SJCRH30 (cell line): ENCODE measurements at places on chromosomes 6 and 20. TPM values are rescaled to one million over a fixed set of nuclear protein-coding genes. Genes with fewer than 3 reads are reported as not detected.

- no peak overlapping the region for H3K27ac ChIP-seq
- H3K27me3 ChIP-seq: no peaks in the 10 kb centered on the region
- H3K4me1 ChIP-seq: peaks cover 3% of the 10 kb centered on the region; the same call in 1 of the 2 replicates
- H3K36me3 ChIP-seq: no peaks in the 10 kb centered on the region
- H3K4me3 ChIP-seq: no peak overlapping the region
These were observed 11.4 kb upstream of the SOX12 start for GRCh38 chr20:313948-314347.

- no peaks in the 10 kb centered on the region for H3K36me3 ChIP-seq
- DNase-seq: peak; percentile 31
- no peaks in the 10 kb centered on the region for H3K4me1 ChIP-seq
These were observed 320.1 kb upstream of the FKBP1C start for GRCh38 chr6:62891065-62891647.

- no peak overlapping the region for H3K4me3 ChIP-seq
- H3K4me1 ChIP-seq: no peaks in the 10 kb centered on the region
- DNase-seq: peak; percentile 64
- H3K36me3 ChIP-seq: peaks cover 8% of the 10 kb centered on the region
- no peak overlapping the region for H3K27ac ChIP-seq
These were observed 77.1 kb downstream of the LMBRD1 start for GRCh38 chr6:69719602-69720193.

DNA sequence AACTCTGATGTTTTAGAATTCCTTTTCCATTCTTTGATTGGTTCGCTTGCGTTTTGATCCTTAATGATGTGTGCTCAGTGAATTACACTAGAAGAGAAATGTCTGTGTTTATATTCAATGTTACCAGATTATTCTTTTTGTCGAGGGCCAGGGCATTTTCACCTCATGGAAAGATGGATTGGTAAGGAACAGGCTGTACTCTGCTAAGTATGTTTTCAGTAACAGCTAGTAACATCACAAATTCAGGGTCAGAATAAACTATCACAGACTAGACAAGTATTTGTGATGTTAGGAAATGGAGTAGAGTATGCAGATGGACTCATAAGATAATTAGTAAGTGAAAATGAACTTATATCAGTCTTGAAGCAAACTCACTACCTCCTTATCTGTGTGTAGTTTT, 235.6 kb downstream of the SOX4 start:
- H3K36me3 ChIP-seq: no peaks in the 10 kb centered on the region
- H3K27me3 ChIP-seq: no peaks in the 10 kb centered on the region
- H3K4me3 ChIP-seq: no peak overlapping the region
- H3K27ac ChIP-seq: no peak overlapping the region
- no peak for DNase-seq

GRCh38 chr6:32956176-32956575, 3.3 kb upstream of the HLA-DMA start:
- no peaks in the 10 kb centered on the region for H3K36me3 ChIP-seq
- H3K4me1 ChIP-seq: no peaks in the 10 kb centered on the region
- no peak for DNase-seq
- H3K4me3 ChIP-seq: no peak overlapping the region

DNA sequence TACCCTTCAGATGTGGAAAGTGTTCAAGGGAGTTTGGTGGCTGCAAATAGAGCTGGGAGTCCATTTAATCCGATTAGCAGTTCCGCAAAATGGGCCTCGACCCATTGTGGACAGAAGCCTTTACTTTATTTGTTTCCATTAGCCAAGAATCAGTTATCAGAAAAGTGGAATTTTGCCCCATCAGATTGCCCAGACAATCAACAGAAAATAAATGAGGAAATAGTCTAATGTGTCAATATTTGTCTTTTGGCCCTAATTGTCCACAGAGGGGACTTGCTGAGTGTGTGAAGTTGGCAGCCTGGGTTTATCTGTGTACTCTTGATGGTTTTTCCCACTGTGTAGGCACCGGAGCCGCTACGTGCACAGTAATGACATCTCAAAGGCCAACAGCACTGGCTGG, 134.3 kb downstream of the LINC00237 start:
- no peaks in the 10 kb centered on the region for H3K4me1 ChIP-seq
- H3K4me3 ChIP-seq: no peak overlapping the region
- H3K36me3 ChIP-seq: no peaks in the 10 kb centered on the region
- H3K27me3 ChIP-seq: no peaks in the 10 kb centered on the region
- no peak for DNase-seq

DNA sequence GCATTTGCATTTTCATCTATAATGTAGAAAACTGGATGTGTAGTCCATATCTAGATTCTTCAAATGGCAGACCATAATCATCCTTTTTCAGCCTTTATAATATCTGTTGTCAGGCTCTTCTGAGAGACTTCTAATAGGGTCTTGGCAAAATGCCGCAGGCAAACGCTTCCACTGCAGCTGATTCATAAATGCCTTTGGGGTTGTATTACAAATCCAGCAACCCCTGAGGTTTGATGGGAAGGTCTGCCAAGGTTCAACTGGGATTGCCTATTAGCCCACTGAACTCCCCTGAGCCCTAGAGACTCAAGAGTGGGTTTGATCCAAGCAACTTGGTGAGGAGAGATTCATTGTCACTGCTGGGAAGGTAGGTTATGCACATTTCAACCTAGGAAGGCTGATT, 365.2 kb upstream of the POU3F2 start:
- peak; percentile 57 for DNase-seq
- H3K27me3 ChIP-seq: no peaks in the 10 kb centered on the region; the same call in 1 of the 2 replicates
- no peak overlapping the region for H3K27ac ChIP-seq
- peaks cover 19% of the 10 kb centered on the region for H3K4me1 ChIP-seq

DNA sequence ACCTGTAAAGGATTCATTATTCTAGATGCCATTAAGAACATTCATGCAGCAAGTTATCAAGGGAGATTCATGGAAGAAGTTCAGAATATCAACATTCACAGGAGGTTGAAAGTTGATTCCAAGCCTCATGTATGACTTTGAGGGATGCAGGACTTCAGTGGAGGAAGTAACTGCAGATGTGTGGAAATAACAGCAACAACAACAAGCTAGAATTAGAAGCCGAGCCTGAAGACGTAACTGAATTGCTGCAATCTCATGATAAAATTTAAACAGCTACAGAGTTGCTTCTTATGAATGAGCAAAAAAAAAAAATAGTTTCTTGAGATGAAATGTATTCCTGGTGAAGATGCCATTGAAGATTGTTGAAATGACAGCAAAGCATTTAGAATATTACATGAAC, 73.3 kb upstream of the NXT1 start:
- no peaks in the 10 kb centered on the region for H3K4me1 ChIP-seq
- H3K27me3 ChIP-seq: no peaks in the 10 kb centered on the region
- H3K4me3 ChIP-seq: no peak overlapping the region
- no peak for DNase-seq
- H3K27ac ChIP-seq: no peak overlapping the region

DNA sequence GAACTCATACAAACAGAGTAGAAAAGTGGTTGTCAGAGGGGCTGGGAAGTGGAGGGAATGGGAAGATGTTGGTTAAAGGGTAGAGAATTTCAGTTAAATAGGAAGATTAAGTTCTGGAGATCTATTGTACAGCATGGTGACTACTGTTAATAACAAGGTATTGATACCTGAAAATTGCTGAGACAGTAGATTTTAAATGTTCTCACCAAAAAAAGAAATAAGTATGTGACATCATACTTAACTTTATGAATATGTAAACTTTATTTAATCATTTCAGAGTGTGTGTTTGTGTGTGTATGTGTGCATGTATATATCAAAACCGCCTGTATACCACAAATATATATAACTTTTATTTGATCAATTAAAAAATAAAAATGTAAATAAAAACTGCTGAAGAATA, 896.4 kb downstream of the TFAP2A start:
- no peak overlapping the region for H3K4me3 ChIP-seq
- no peak overlapping the region for H3K27ac ChIP-seq
- no peak for DNase-seq
- peaks cover 19% of the 10 kb centered on the region for H3K4me1 ChIP-seq
- no peaks in the 10 kb centered on the region for H3K36me3 ChIP-seq
- no peaks in the 10 kb centered on the region for H3K27me3 ChIP-seq

- no peak for DNase-seq
- no peak overlapping the region for H3K27ac ChIP-seq
- no peaks in the 10 kb centered on the region for H3K27me3 ChIP-seq
- H3K36me3 ChIP-seq: no peaks in the 10 kb centered on the region
- no peaks in the 10 kb centered on the region for H3K4me1 ChIP-seq
These were observed 238.5 kb downstream of the GMPR start for GRCh38 chr6:16476861-16477260.

DNA sequence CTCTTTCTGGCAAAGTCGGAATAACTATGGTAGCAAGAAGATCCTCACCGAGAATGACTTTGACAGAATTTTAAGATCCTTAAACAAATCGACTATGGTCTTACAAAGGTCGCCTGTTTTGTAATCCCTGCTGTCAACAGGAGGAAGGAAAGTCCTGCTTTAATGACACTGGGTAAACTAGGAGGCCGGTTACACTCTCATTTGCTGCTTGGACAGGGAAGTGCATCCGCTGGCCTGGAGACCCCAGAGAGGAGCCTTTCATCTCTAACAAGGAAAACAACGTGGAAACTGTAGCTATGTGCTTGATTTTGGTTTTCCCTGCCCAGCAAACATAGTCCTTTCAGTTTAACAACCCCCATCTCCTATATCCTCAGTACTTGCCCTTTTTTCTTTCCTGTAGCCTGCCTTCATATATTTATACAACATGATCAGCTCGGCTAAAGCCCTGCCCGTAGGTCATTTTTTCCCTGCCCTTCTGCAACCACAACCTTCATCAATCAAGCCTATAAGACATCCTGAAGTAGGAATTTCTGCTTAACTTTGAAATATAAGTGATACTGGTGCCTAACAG, 97.2 kb upstream of the RIN2 start:
- H3K27ac ChIP-seq: no peak overlapping the region
- H3K27me3 ChIP-seq: no peaks in the 10 kb centered on the region; the same call in 1 of the 2 replicates
- H3K4me3 ChIP-seq: no peak overlapping the region
- DNase-seq: no peak

Gene GABRR2
- total RNA-seq: 0.32 and 0.33 TPM in 2 replicates

Gene NAA20
- 63.8 and 71.3 TPM in 2 replicates for total RNA-seq

Gene CALHM6
- 0.30 TPM in 1 of 2 replicates, not detected in the other for total RNA-seq

Gene TRIM15
- 0.08 and 0.28 TPM in 2 replicates for total RNA-seq

Gene SLX4IP
- 10.3 and 11.5 TPM in 2 replicates for total RNA-seq

Gene RBPJL
- total RNA-seq: not detected in 2 replicates

Gene GJA10
- not detected in 2 replicates for total RNA-seq

Gene ATP6V1G2
- 0.91 and 1.4 TPM in 2 replicates for total RNA-seq

Gene EYA2
- total RNA-seq: 56.4 and 63.2 TPM in 2 replicates

Gene SCAND1
- total RNA-seq: 44.4 and 52.9 TPM in 2 replicates
